Smooth muscle cell of the coronary artery (primary cell): ENCODE measurements at places on chromosomes 3 and 15. TPM values are rescaled to one million over a fixed set of nuclear protein-coding genes. Genes with fewer than 3 reads are reported as not detected.

B3GALNT1 gene
- total RNA-seq, result 8.2 and 37.6 TPM in 2 replicates

CSTA gene
- total RNA-seq, result 0.75 and 5.1 TPM in 2 replicates

DCP1A gene
- 9.0 and 10.8 TPM in 2 replicates for total RNA-seq

TMCO5A gene
- not detected in 2 replicates for total RNA-seq

STRIT1 gene
- not detected in 2 replicates for total RNA-seq

SLC28A1 gene
- total RNA-seq, result not detected in 2 replicates

LXN gene
- total RNA-seq, result 16.0 and 46.9 TPM in 2 replicates

ROBO2 gene
- under 0.01 and 4.9 TPM in 2 replicates for total RNA-seq

FBXO40 gene
- not detected in 2 replicates for total RNA-seq

GALNT15 gene
- total RNA-seq, result 0.23 and 17.0 TPM in 2 replicates

MED12L gene
- 0.30 and 0.70 TPM in 2 replicates for total RNA-seq

NPAP1 gene
- total RNA-seq, result not detected in 2 replicates

CCR8 gene
- total RNA-seq, result not detected in 2 replicates

CHRM5 gene
- 0.15 TPM in 1 of 2 replicates, not detected in the other for total RNA-seq

PRTG gene
- total RNA-seq, result 0.70 and 2.0 TPM in 2 replicates

EAF2 gene
- total RNA-seq, result 1.8 and 2.8 TPM in 2 replicates

EFHB gene
- total RNA-seq, result 0.23 and 1.9 TPM in 2 replicates

ITIH1 gene
- 0.59 TPM in 1 of 2 replicates, not detected in the other for total RNA-seq

DUSP7 gene
- total RNA-seq, result 3.0 and 8.2 TPM in 2 replicates

IMPG2 gene
- 0.23 and 0.35 TPM in 2 replicates for total RNA-seq

PTPN23 gene
- total RNA-seq, result 9.8 and 12.9 TPM in 2 replicates

B3GNT5 gene
- total RNA-seq, result 1.4 and 2.4 TPM in 2 replicates

OPA1 gene
- 58.9 and 62.5 TPM in 2 replicates for total RNA-seq

HAUS2 gene
- total RNA-seq, result 8.0 and 16.5 TPM in 2 replicates

SERINC4 gene
- total RNA-seq, result not detected in 2 replicates

CCR3 gene
- total RNA-seq, result 0.94 TPM in 1 of 2 replicates, not detected in the other

SAXO2 gene
- 0.23 and 0.98 TPM in 2 replicates for total RNA-seq

ZBTB20 gene
- 12.2 and 18.6 TPM in 2 replicates for total RNA-seq

HEG1 gene
- 63.1 and 129 TPM in 2 replicates for total RNA-seq

ACTC1 gene
- total RNA-seq, result 0.08 and 0.70 TPM in 2 replicates

KNG1 gene
- total RNA-seq, result not detected in 2 replicates

ZDHHC23 gene
- 0.70 and 2.0 TPM in 2 replicates for total RNA-seq

UROC1 gene
- total RNA-seq, result not detected in 2 replicates

PLSCR2 gene
- total RNA-seq, result 0.38 TPM in 1 of 2 replicates, not detected in the other

BNC1 gene
- total RNA-seq, result 0.30 and 0.47 TPM in 2 replicates

IL17RB gene
- total RNA-seq, result 0.35 TPM in 1 of 2 replicates, not detected in the other

TUSC7 gene
- not detected in 2 replicates for total RNA-seq

RGMA gene
- 0.75 and 3.2 TPM in 2 replicates for total RNA-seq

KLF15 gene
- total RNA-seq, result 1.1 and 2.6 TPM in 2 replicates

CDCP1 gene
- 3.0 and 5.1 TPM in 2 replicates for total RNA-seq

C2CD4A gene
- 0.98 TPM in 1 of 2 replicates, not detected in the other for total RNA-seq

INKA1 gene
- 5.7 and 10.2 TPM in 2 replicates for total RNA-seq

NDN gene
- total RNA-seq, result 35.3 and 35.7 TPM in 2 replicates

TFG gene
- 35.1 and 69.8 TPM in 2 replicates for total RNA-seq

ISLR2 gene
- 0.08 TPM in 1 of 2 replicates, not detected in the other for total RNA-seq

FILIP1L gene
- 8.5 and 29.8 TPM in 2 replicates for total RNA-seq

P2RY14 gene
- not detected in 2 replicates for total RNA-seq

SLC26A6 gene
- 13.0 and 19.7 TPM in 2 replicates for total RNA-seq

GPR176 gene
- total RNA-seq, result 163 and 206 TPM in 2 replicates

ATP13A5 gene
- not detected in 2 replicates for total RNA-seq

PLSCR5 gene
- total RNA-seq, result not detected in 2 replicates

ZPLD1 gene
- total RNA-seq, result 0.38 TPM in 1 of 2 replicates, not detected in the other

SELENOT gene
- total RNA-seq, result 128 and 138 TPM in 2 replicates

KCNAB1 gene
- total RNA-seq, result 0.59 and 2.5 TPM in 2 replicates

QTRT2 gene
- total RNA-seq, result 8.8 and 15.6 TPM in 2 replicates

CCR2 gene
- total RNA-seq, result under 0.01 TPM in 1 of 2 replicates, not detected in the other

C3orf49 gene
- not detected in 2 replicates for total RNA-seq

PRR20G gene
- not detected in 2 replicates for total RNA-seq
